ENCODE measurements at places on chromosomes 2 and 18.

DNA sequence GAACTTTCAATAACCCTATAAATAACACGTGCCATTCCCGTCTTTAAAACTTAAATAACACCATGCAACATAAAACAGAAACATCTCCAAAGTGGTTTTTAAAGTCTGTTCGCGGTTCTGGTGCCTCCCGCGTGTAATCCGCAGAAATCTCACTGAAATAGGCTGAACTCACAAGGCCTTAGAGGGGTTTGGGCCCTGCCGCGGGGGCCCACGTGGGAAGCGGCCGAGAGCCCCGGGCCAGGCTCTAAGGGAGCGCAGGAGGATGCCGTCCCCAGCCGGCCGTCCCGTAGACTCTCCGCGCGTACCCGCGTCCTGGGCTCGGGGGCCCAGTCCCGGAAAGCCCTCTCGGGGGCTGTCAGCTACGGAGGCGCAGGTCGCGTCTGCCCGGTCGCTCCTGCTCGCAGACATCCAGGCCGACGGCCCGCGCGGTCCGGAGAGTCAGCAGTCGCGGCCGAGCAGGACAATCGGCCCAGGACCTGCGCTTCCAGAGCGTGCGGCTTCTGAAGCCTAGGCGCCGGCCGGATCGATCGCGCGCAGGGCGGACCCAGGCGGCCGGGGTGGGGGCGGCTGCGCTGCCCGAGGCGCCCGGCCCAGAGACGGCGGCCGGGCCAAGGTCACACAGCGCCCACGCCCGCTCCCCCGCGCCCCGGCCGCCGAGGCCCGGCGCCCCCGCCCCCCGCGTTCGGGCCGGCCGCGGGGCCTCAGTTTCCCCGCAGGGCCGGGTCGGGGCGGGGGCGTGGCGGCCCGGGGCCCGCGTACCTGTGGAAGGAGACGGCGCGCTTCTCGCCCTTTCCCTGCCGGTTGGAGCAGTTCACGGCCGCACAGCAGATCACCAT is 558 bp downstream of the THAP4 start:
- DNase-seq = no peak

- DNase-seq = no peak
Observed at GRCh38 chr2:65382323-65382722, 50.1 kb downstream of the SPRED2 start.

- DNase-seq = no peak
Observed at GRCh38 chr2:60821133-60821469, 60.3 kb upstream of the REL start.

DNA sequence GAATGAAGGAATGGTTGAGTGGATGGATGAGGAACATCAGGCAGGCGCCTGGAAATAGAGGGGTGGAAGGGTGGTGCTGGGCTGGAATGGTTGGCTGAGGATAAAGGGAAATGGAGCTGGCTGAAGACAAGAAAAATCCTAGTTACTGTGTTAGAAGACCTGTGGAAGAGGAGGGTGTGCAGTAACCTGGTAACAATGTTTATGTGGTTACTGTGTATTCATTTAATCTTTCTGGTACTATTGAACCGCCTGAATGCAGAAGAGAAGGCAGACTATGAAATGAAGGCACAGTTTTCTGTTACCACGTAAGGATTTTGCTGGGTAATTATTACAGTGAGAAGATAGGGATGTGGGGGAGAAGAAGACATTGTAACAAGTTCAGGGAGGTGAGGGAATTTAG is 110.3 kb upstream of the MGAT5 start:
- DNase-seq = no peak

DNA sequence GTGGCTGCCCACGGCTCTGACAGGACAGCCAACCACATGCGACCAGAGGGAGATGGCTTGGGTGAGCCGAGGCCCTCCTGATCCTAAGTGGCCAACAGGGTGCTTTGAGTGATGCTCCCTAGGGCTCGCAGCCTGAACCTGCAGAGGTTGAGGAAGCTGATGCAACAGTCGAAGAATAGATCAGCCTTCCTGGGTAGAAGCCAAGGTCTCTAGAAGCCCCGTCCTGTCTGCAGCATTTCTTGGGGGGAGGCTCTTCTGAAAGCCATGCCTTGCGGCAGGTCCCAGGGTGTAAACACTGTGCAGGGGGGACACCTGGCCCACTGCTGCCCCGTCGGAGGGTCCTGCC is 136.4 kb downstream of the HDAC4 start:
- no peak for DNase-seq

- DNase-seq = no peak
Observed at GRCh38 chr2:219995991-219996765, 368.7 kb downstream of the SLC4A3 start.

GRCh38 chr2:233497692-233498091 is 68.9 kb downstream of the USP40 start:
- DNase-seq = no peak

GRCh38 chr2:66362701-66363100 is 72.2 kb upstream of the MEIS1 start:
- DNase-seq = no peak

DNA sequence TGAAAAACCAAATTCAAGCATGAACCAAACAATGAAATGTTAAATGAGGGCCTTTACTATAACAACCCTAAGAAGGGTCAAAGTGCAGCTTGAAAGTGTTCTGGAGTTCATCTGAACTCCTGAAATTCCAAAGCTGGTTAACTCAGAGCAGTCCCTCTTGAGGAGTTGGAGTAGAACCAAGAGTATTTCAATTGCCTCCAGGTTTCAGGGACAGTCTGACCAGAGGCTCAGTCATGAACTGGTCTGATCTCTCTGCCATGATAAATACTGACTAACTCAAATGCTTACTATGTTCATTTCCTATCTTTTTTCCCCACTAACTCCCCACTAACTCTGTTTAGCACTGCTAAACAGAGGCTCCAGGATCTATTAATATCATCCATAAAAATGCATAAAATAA is 2.7 kb downstream of the STARD7 start:
- no peak for DNase-seq

GRCh38 chr18:22683196-22683676 is 249.9 kb upstream of the RBBP8 start:
- no peak for DNase-seq

DNA sequence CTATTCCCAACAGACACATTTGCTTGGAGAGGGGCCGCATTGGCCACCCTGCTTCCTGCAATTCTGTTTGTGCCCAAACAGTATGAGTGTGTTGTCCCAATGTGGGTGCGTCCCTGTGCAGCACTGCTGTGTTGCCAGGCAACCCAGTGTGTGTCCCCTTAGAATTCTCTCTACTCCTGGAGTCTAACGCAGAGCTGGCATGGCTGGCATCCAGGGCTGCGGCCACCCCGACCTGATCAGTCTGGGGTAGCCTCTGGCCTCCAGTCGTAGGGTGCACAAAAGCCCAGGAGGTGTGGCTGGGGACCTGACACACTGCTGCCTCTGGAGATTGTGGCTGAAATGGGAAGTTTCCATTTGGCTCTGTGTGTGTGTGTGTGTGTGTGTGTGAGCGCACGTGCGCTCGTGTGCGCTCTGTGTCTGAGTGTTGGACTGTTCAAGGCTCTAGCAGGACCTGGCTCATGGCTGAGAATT is 48.0 kb downstream of the TEX44 start:
- DNase-seq = no peak

- DNase-seq = no peak
Observed at GRCh38 chr2:210475706-210476105, 853 bp downstream of the LANCL1 start.

GRCh38 chr2:205748639-205749038 is 66.3 kb downstream of the NRP2 start:
- DNase-seq = no peak

DNA sequence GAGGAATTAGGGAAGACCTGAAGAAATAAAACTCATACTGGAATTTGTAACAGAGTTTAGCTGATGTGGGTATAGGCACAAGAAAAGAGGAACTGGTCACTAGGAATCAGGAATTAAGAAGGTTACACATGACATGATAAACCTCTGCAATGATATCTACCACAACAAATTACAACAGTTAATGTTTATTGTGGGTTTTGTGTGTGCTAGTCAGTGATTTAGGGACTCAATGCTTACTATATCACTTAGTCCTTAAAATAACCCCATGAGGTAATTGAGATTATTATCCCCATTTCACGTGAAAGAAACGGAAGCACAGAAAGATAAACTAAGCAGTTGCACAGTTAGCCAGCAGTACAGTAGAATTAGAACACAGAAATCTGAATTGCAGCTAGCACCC is 415.8 kb upstream of the ZEB2 start:
- DNase-seq = no peak

DNA sequence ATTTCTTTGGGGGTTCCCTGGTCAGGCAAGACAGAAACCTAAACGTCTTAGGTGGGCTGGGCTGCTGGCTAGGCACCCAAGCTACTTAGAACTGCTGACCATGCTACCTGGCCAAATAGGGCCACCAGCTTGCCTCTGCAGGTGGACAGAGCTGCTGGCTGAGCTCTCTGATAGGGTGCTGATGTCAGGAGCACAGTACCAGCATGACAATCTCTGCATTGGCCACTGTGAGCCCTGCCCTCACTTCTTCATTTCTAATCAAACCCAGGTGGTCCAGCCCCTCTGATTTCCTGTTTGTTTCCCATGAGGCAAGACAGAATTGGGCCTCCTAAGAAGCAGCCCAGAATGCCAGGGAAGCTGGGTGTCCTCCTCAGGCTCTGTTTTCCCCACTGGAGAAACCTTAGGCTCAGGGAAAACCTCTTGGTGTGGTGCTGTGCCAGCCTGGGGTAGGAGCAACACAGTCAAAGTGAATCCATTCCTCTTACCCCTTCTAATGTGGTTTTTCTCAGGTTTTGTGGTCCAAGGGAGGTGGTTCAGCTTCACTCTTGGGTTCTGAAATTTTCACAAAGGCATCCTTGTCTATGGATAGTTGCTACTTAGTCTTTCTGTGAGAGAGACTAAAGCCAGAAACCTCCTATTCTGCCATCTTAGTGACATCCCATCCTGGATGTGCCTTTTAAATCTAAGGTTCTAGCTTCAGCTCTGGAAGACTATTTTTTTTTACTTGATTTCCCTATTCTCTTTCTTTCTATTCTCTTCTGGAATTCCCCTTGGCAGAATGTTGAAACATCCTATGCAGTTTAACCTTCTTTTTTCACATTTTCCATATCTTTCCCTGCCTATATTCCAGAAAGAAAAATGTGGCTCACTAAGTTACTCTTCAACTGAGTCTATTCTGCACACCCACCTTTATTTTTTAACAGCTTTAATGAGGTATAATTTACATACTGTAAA is 15.2 kb downstream of the SP100 start:
- DNase-seq = no peak

DNA sequence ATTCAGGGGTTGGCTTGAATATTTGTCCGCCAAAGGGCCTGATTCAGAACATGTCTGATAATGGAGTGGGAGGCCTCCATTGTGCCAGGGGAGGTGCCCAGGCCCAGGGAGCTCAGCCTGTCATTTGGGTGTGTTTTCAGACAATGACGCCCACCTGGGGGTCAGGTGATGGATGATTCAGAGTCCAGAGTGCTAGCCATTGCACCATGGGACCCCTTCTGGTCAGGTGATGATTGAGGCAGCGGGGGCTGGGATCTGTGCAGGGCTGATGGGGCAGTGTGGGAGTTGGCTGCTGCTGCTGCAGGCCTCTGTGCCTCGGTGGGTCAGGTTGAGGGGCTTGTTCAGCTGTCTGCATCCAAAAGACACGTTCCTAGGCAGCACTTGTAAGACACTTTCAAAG is 8.3 kb upstream of the ARHGEF4 start:
- DNase-seq = no peak

DNA sequence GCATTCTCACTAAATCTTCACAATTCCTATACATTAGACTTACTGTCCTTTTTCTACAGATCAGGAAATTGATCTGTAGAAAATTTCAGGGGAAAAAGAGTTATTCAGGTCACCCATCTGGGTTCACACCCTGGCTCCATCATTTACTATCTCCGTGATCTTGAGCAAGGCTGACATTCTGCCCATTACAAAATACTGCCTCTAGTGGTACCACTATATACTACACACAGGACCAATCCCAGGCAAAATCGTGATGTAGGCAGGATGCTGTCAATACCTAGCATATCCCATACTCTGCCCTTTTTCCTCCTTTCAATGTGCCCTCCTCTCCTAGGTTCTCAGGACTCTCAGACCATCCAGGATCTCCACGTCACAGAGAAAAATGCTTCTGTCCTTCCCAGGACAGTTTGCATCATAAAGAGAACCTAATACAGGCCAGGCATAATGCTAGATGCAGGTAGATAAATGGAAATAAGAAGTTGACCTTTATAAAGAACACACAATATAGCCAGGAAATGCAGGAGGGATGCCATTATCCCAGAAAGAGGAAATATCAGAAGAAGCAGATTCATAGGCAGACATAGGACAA is 101.9 kb downstream of the CDH20 start:
- peak; percentile 25 for DNase-seq

DNA sequence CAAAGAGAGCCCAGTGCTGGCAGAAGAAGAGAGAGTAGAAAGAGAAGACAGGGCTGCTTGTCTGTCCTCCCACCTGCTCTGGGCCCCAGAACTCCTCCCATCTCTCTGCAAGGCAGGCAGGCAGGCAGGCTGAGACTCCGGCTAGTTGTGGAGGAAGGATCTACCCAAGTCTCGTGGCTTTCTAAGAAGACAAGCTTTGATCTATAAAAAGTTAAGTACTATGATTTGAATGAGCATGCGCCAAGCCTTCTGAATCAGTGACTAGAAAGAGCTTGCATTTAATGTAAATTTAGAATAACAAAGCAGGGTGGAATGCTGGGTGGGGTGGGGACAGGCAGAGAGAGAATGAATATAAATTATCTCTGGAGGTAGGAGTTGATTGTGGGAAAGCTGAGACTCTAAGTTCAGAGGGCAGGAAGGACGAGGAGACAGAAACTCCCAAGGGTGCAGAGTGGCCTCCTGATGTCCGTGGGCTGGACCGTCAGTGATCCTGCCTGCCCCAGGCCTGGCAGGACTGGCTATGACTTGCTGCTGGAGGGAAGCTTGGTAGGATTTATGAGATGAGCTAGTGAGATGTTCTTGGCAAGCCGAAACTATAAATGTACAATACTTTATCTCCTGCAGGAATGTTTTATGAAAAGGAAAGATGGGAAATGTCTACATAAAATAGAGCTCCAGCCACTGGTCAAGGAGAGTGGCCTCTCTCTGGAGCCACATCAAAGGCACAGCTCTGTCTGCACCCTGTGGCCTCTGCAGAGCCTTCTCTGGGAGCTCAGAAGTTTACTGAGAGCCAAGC is 447.5 kb downstream of the TNS1 start:
- DNase-seq = peak; percentile 75

DNA sequence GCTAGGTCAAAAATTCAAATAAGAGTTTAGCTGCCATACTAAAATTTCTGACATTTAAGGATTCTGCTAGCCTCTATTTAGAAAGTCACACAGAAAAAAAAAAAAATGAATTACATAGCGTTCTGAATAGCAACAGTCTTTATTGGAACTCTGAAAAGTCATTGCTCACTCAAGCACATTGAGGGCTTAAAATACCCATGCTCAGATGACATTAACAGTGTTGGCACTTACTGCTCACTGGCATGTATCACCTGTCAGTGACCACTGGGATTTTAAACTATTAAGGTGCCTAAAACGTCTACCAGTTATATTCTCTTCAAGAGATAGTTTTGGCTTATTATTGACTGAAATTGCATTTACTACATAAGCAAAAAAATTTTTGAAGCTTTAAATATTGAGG is 468.0 kb upstream of the SPHKAP start:
- DNase-seq = no peak

DNA sequence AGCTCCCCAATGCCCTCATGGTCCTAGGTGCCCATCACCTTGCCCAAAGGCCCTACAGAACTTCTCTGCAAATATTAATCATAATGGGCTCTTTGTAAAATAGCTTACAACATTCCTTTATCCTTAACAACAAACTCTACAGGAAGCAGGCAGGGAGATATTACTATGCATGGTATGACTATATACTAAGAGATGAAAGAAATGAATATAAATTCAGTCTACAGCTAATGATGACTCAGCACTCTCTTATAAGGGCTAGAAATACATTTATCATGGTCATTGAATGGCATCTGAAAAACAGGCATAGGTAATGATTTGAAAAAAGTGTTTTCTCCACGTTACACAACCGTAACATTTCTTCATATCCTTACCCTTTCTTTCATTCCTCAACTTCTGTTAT is 254.8 kb upstream of the DSEL start:
- DNase-seq = no peak

All from COLO829 (cell line).